ENCODE measurements at places on chromosomes 7 and 10. TPM values are rescaled to one million over a fixed set of nuclear protein-coding genes. Genes with fewer than 3 reads are reported as not detected.

DNA sequence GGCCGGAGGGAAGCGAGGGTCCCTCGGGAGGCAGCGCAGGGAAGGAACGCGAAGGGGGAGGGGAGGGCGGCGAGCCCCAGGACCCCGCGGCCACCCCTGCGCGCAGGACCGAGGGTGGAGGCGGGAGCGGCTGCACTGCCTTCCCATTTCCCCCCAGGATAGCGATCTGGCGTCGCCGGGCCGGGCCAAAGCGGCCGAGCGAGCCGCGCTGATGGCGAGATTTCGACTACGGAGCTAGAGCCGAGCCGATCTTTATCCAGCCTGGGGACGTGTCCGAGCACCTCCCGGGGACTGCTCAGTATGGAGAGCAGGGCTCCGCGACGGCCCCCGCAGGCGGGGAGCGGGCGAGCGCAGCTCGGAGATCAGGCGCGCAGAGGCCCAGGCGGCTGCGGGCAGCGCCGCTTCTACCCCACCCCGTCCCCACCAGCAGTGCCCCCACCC, 590 bp upstream of the CRTAC1 start:
- no peak for DNase-seq

GRCh38 chr10:79299397-79300241, 47.6 kb upstream of the PPIF start:
- DNase-seq: no peak

DNA sequence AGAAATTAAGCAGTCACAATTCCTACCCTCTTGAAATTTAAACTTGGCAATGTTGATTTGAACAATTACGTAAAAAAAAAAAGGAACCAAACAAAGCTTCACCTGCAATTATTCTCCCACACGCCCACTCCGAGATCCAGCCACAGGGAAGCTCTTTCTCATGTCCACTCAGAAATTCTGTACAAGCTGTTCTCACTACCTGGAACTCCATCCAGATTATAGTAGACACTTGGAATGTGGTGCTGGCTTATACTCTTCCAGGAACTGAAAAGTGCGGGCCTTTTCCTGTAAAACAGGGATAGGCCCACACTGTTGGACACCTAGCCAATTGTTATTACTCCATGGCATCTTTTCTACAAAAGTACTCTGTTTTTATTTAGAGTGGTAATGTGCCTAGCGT, 20.3 kb upstream of the TOMM7 start:
- no peak for DNase-seq

DNA sequence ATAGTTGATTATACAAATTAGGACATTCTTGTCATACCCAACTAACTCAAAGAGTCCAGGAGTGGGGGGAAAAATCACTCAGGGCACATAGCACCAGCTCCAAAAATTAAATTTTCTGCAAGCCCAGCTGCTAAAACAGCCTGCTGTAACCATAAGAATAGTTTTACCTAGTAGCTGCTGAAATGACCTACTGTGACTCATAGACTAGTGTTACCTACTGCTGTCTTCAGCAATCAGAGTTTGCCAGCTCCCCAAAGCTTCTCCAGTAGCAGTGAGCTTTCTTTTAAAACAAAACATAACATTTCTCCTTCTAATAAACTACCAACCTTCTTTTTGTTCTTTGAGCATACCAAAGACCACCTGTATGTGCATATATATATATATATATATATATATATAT, 4.2 kb upstream of the ARHGAP12 start:
- DNase-seq: no peak

Gene TMEM130
- total RNA-seq: 20.0 TPM

- DNase-seq: no peak
Measured at GRCh38 chr10:62454687-62455397, 80.7 kb downstream of the ZNF365 start.

Gene AKR1B15
- not detected for total RNA-seq

- no peak for DNase-seq
Measured at GRCh38 chr7:114099337-114099736, 180.5 kb upstream of the PPP1R3A start.

- no peak for DNase-seq
Measured at GRCh38 chr7:50920031-50920635, 137.4 kb upstream of the GRB10 start.

DNA sequence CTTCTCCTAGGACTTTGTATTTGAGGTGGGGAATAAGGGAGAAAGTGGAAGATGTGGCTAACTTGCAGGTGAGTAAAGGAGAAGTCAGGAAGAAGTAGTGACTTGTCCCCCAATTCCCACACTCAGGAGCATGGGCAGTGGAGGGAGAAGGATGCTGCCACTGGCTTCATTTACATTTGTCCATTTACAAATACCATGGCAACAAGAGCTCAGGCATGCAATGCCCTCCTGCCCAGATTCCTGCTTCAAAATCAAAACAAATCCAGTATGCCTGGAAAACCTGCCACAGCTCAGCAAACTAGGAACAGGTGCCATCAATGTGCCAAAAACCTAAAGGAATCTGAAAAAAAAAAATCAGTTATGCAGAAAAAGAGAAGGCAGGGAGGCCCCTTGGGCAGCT, 139.9 kb downstream of the KCNMA1 start:
- no peak for DNase-seq

DNA sequence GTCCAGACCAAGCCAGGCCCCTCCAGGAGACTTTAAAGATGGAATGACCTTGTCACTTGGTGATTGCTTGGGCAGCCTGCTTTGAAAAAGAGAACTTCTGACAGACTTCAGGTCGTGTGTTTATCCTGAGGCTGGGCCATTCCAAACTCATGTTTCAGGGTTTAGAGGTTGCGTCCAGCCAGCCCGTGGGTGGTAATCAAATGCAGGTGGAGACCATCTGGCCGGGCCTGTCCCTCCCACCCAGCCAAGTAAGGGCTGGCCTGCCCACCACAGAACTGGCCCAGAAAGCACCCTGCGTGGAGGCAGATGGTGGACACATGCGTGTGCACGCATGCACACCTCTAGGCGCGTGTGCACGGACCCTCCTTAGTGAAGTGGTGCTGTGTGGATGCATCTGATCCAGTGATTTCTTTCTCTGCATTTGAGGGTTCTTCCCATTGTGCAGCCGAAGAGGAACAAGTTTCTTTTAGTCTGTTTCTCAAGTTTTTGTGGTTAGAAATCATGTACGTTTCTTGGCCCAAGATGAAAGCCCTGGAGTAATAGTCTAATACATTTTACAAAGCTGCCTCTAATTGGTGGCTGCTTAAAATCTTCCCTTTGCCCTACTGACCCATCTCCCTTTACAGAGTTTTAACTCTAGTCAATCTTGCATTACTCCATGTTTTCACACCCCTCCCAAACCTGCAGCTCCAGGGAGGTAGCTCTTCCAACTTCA, 43.0 kb downstream of the SUFU start:
- peak; percentile 26 for DNase-seq

DNA sequence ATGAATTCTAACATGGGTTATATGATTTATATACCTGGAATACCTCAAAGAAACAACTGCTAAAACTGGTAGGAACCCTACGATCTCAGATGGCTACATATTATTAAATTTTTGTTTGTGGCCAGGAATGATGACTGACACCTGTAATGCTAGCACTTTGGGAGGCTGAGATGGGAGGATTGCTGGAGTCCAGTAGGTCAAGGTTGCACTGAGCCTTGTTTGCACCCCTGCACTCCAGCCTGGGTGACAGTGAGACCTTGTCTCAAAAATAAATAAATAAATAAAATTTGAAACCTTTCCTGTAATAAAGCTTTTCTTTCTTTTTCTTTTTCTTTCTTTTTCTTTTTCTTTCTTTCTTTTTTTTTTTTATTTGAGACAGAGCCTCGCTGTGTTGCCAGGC, 61.2 kb downstream of the MPLKIP start:
- DNase-seq: no peak

- DNase-seq: no peak
Measured at GRCh38 chr7:69633122-69633831, 35.0 kb downstream of the AUTS2 start.

Gene FBXL13
- total RNA-seq: 3.0 TPM

Gene GIMAP1
- 13.0 TPM for total RNA-seq

DNA sequence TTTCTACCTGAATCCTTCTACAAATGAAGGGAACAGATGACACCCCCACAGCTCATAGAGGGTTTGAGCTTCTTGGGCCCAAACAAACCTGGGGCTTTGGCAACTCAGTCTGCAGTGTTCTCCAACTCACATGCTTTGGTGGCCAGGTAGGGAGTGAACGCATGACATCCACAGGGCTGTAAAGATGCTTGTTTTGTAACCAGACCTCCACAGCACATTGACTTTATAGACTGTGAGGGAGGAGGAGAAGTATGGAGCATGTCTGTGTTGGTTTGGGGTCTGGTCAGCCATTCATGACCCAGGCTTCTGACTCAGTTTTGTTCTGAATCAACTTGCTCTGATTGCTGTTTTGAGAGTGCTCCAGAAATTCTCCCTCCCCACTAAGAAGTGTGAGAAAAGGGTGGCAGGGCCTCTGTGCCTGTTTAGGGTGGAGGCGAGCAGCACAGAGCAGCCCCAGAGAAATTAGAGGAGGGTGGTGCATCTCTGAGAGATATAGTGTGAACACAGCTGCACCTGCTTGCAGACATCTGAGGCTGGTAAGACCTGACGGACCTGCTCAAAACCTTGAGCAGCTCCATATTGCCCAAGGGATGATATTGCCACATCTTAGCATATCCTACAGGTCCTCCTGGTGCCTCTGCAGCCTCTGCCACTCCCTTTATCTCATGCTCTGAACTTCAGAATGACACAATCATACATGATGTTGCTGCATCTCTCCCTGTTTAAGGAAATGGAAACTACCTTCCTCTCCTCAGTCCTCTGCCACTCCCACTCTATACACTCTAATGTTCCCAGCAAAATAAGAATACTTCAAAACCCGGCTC, 287.7 kb downstream of the ABCA13 start:
- DNase-seq: no peak

Gene IFIT1B
- total RNA-seq: not detected

Gene EMX2
- not detected for total RNA-seq

Gene VGF
- not detected for total RNA-seq

GRCh38 chr7:45229156-45229920, 71.7 kb downstream of the RAMP3 start:
- DNase-seq: no peak

DNA sequence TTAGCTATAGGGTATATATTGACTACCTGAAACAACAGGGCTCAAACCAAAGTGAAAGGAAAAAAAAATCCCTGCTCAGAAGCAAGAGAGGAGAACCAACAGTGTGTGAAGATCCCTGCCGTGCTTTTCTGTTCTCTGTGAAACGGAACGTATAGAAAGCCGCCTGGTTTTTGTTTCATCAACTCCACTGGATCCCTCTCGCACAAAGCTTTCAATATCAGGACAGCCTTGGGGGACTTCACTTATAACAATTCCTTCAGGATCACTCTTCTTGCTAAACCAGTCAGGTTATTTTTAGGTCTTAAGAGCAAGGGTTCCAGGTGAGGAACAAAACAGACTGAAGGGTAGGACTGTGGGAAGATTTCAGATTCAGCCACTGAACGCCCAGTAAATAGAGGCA, 151.1 kb upstream of the CACNA2D1 start:
- no peak for DNase-seq

- peak; percentile 75 for DNase-seq
Measured at GRCh38 chr7:44309271-44310091, 15.9 kb downstream of the CAMK2B start.

DNA sequence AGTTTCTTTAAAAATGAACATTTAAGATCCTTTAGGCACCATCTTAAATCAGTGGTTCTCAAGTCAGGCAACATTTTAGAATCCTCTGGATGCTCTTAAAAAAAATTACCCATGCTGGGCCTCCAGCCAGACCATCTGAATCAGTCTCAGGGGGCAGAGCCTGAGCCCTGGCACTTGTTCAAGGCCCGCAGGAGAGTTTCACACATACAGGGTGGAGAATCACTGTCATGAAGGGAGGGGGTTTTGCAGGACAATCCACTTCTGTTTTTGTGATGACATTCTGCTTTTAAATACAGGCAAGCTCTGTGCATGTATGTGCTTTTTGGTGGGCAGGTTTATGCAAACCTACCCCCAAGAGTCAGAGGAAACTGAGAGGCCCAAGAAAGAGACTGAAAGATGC, 268.6 kb downstream of the SEC23IP start:
- DNase-seq: no peak

Gene ANKRD30A
- 0.12 TPM for total RNA-seq

Gene PNLIP
- total RNA-seq: not detected

Gene CASTOR2
- total RNA-seq: 11.9 TPM

GRCh38 chr10:133381036-133381435, 2.0 kb downstream of the PAOX start:
- no peak for DNase-seq

DNA sequence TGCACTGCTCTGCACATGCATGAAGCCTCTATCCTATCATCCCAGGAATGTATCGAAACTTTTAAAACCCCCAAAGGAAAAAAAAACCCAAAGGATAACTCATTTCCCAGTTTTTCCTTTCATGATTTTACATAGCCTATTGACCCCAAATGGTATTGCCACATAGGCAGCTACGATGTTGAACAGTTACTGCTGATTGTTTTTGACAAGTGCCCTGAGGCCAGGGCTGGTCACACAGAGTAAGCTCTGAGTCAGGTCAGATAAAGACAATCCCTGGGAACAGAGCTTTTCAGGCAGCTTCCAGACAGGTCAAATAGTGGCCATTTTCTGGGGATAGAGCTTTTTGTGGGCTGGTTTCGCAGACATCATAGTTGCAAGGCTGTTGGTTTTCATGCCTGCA, 52.1 kb downstream of the MYL10 start:
- no peak for DNase-seq

Gene CCDC3
- 10.2 TPM for total RNA-seq

- DNase-seq: peak; percentile 86
Measured at GRCh38 chr10:30059209-30060107, at the start of gene JCAD. JCAD (minus strand) TSS chr10:30059586; CDS start chr10:30047812, 11,774 bp downstream.

Gene CNNM1
- total RNA-seq: 0.69 TPM

Gene HMX2
- not detected for total RNA-seq

DNA sequence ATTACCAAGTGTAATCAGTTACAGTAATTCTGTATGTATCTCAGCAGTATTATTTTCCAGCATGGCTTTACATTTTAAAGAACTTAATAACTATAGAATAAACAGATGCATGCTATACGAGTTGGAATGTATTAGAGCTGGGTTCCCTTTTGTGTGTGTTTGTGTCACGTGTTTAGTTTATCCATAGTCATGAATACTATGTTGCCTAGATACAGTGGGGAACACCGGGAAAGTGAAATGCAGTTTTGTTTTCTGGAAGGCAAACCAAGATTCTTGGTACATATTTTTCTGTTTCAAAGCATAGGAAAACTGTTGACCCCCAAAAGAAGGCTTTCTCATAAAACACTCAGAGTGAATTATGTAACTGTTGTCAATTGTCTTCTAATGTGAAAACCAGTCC, 119.0 kb downstream of the FANK1 start:
- no peak for DNase-seq

GRCh38 chr10:6678211-6678803, 98.2 kb upstream of the PRKCQ start:
- no peak for DNase-seq

DNA sequence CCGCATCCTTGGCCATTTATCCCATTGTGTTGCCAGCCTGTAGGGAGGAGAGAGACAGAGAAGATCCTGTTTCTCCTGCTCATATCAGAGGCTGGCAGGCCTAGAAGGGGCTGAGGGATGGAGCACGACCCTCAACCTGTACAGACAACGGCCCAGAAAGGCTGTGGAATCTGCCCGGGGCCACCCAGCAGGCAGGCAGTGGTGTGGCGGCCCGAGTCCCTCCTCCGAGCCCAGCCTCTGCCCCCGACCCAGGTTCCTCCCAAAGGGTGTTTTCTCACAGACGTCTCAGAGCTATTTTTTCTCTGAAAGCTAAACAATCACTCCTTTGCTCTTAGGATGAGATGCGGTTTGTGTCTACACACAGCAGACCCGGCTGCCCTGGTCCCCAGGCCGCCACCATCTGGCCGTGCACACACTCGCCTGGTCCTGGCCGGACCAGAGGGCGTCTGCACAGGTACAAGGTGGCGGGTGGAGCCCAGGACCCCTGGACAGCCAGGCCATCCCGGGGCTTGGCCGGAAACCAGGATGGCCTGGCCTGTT, 69.3 kb downstream of the FOXL3 start:
- DNase-seq: no peak
